ENCODE measurements at places on chromosomes 6 and 20.

- no peak for DNase-seq
Measured at GRCh38 chr6:140490081-140490480, 1115.6 kb upstream of the CITED2 start.

- no peak for DNase-seq
Measured at GRCh38 chr20:5786930-5787795, 37.0 kb downstream of the SHLD1 start.

DNA sequence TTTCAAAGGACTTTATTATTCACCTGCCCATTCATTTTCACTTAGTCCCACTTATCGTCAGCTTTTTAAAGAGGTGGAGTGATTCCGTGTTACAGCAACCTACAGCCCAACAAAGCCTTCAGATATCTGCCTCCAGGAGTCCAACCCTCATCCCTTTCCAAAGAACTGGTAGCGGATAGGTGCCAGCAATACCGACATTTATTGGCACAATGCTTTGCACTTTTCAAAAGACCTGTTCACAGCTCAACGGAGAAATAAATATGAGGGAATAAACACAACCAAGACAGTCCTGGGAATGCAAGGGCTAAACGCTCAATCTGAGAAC, 819 bp upstream of the MTRF1L start:
- DNase-seq = no peak

DNA sequence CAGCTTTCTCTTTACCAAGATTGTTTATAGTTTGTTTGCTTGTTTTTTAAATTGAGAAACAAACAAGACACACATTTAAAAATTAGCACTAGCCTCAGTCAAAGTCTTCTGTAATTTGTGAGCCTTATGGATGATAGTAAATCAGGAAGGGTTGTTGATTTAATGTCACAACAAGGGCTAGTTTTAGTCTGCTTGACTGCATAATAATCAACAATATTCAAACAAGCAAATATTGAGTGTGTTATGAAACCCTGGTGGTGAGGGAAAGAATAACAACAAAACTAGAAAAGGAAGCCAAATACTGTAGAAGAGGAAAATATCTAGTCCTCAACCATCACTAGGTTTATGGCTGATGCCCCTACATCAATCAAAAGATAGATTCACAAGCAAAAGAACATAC, 228.6 kb downstream of the TBC1D7 start:
- DNase-seq = no peak

- no peak for DNase-seq
Measured at GRCh38 chr6:157761926-157762325, 61.1 kb upstream of the SNX9 start.

DNA sequence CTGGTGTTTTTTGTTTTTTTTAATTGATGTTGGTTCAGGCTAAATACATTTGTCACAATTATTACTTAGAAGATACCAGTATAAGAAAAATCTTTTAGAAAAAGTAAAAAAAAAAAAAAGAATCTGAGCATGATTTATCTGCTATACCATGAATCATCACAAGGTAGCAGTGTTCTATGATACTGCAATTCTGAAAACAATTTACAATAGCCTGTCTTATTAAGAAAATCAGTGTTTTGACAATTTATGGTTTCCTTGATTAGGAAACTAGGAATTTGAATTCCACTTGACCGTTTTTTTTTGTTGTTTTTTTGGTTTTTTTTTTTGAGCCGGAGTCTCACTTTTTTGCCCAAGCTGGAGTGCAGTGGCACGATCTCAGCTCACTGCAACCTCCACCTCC, 9.3 kb upstream of the MAK start:
- no peak for DNase-seq

- no peak for DNase-seq
Measured at GRCh38 chr6:105951322-105951721, 134.8 kb upstream of the PRDM1 start.

DNA sequence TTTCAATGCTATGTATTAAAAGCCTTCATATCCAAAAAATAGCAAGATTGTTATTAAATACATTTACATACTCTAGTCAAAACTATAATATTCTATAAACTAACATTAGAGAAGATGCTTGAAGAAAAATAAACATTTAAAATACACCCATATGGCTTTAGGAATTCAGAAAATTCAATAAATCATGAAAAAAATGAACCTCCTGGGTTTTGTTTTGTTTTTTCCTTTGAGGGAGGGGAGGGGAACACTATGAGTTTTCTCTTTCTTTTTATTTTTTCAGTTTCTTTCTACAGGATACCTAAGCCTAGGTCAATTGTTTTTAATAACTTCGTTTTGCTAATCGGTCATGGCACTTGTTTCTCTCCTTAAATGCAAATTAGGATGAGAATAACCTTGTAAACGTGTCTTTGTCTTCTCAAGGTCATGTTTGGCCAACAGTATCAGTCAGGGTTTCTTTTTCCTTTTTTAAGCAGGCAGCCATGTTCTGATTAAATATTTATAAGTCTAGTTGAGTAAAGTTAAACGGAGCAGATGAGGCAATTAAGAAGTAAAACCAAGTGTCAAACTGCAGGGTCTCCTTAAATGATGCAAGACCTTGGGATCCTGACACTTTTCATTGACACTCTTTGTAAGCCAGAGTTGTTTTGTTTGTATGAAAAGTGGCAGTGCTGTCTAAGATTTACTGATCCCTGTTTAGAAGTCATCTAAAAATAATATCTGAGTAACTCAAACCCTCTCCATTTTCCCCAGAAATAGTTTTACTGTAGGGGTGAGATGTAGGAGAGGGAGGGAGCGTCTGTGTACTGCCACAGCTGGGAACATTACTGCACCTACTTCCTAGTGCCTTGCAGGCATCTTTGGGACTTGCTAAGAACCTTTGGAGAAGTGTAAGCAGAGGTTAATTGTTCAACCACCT, 392.3 kb downstream of the PLCB1 start:
- no peak for DNase-seq

DNA sequence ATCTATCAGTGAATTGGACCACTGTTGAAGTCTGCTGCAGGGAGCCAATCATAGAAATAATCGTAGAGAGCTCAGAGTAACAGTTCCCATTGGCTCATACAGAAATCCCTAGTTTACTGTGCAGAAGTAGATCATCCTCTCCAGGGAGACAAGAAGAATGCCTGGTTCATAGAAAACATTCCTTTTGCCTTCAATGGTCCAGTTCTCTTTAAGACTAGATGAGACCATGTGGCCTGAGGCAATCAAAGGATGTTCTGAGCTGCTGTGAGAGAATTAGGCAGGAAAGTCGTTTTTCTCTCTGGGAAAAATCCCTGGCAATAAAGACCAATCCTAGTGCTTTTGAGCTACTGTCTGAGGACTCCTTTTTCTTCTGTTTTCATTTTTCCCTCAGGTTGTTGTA, 208.4 kb downstream of the CENPW start:
- DNase-seq = no peak

GRCh38 chr6:141133346-141133745, 999.4 kb upstream of the GJE1 start:
- DNase-seq = no peak

DNA sequence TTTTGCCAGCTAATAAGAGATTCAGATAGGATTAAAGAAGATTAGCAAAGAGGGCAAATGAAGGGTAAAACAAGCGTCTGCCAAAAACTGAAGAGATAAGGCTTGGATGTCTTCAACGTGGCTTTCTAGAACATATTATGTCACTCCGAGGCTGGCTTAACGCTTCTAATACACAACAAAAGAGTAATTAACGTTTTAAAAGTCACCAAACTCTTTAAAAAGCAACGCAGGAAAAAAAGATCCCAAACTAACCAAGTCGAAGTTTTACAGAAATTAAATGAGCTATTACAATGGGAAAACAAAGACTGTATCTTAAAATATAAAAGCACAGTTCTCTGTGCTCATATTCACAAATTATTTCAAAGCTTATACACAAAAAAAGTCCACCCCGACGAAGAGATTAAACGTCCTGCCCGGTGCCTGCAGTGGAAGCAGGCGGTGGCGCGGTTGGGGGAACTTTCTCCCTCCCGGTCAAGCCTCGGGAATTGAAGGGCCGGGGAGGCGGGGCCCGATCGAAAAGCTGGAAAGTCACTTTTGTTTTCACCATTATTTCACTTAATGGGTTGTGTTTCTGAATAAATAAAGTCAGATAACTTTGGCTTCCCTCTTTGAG, 1.2 kb downstream of the MAK start:
- DNase-seq = no peak

- no peak for DNase-seq
Measured at GRCh38 chr6:79450984-79451383, 86.2 kb downstream of the LCA5 start.

DNA sequence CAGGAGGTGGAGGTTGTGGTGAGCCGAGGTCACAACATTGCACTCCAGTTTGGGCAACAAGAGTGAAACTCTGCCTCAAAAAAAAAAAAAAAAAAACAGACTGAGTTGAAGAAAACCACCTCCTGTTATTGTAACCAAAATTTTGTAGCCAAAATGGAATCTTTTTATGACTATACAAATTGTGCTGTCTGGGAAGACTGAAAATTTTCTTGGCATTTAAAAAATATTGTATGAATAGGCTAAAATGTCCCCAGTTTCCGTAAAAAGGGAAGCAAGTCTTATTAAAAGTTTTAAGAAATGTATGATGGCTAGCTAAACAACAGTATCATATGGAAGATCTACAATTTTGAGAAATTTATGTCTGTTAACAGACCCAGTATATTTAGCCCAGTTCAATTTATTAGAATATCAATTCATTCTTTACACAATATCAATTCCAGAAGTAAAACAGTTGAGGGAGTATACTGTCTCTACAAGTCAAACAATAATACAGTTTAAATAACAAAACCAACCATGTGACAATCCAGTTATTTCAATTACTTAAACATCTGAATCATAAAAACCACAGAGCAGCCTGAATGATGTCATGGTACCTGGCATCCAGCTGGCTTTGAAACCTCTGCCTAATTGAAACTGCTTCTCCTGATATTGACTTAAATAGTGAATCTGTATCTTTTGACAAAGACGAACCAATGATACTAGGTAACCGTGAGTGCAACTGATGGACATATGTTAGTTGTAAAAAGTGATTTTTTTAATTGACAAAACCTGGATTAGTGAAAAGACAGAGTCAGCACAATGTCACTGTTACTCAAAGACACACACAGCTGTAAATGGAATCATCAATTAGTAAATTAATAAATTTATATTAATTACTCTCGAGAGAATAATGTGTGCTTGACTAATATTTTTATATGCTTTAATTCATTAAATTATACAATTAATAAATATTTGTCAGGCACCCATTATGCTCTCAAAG, 166.6 kb upstream of the MARCKS start:
- no peak for DNase-seq

DNA sequence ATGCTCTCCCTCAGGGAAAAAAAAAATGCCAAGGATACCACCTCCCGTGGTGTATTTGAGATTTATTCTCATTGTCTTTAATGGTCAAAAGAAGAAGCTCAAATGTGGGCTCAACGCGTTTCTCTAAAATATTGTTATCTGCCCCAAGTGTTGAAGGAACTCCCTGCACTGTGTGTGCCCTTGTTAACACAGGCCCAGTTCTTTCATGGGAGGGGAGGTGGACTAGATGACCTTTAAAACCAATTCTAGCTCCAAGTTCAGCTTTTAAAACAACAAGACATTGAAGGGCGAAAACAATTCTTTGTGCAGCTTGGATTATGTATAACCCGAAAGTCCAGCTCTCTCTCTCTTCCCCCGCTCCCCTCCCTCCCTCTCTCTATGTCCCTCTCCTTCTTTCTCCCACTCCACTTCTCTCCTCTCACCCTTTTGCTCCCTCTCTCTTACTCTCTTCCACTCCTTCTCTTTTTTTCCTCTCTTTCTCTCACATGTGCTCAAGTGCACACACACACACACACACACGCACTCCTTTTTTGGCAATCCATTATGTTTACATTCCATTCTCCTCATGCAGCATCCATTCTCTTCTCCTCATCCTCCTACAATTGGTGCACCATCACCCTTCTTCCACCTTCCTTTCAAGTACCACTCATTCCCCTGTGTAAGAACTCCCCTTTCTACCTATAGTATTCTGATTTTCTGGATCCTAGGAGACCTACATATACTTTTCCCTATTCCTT, 8.5 kb downstream of the HLA-DMB start:
- DNase-seq = no peak

- DNase-seq = no peak
Measured at GRCh38 chr6:41671376-41671775, 33.1 kb downstream of the MDFI start.

- DNase-seq = peak; percentile 22
Measured at GRCh38 chr6:137218473-137218916, 690 bp downstream of the IFNGR1 start.

DNA sequence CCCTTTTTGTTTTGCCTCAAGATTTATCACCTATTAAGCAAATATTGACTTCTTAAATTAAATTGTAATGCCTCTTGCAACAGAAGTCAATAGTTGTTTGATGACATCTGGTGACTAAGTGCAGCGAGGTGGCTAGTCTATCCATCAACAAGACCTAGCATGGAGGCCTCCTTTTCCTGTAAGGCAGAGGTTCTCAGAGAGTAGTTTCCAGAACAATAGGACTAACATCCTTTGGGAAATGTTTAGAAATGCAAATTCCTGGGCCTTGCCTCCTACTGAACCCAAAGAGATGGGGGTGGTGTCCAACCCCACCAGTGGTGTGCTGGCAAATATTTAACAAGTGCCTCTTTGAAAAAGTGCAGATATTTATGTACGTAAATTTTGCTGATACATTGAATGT, 143.7 kb downstream of the SCP2D1 start:
- no peak for DNase-seq

GRCh38 chr6:148392671-148393070, 50.0 kb downstream of the SASH1 start:
- DNase-seq = no peak

DNA sequence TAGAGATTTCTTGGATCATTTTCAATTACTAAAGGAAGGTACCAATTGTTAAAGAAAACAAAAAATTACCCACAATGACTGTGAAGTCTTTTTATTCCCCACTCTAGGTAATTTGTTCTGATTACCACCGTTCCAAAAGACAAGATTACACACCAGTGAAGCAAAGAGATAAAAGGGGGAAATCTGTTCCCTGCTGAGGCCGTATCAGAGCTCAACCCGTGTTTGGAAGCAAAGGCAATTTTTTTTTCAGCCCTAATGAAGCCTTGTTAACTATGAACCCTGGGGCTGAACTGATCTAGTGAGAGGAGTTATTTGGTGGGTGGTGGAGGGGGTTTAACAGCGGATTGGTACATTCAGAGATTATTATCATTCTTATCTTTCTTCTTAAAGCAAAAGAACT, 128.5 kb downstream of the ALDH8A1 start:
- DNase-seq = no peak

- no peak for DNase-seq
Measured at GRCh38 chr6:135796643-135797305, 54.7 kb upstream of the PDE7B start.

DNA sequence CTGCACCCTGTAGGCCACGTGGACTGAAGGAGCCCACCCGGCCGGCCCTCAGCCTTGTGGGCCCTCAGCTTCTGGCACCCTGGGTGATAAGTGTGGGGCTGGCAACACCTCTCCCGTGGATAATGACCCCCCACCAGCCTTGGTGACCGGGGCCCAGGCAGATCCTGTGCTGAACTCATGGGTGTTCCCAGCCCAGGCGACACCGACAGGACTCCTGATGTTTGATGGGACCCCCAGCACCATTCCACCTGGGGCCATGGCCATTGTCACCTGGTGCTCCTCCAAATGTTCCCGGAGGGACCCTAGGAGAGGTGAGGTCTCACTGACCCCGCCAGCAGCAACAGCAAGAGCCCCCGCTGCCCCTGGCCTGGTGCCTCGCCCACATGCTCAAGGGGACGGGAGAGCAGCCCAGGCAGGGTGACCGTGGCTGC, 19.4 kb upstream of the FRMD1 start:
- no peak for DNase-seq
